ENCODE measurements at places on chromosomes 6 and 20.

GRCh38 chr20:34165018-34165619, 53.1 kb upstream of the EIF2S2 start:
- no peak for DNase-seq

- DNase-seq, result no peak
Measured at GRCh38 chr20:54200487-54201267, 7.2 kb upstream of the PFDN4 start.

GRCh38 chr6:13053006-13053461, 275.3 kb downstream of the TBC1D7 start:
- no peak for DNase-seq

GRCh38 chr6:5869261-5869660, 137.5 kb downstream of the NRN1 start:
- DNase-seq, result no peak

- DNase-seq, result no peak
Measured at GRCh38 chr6:16265351-16266341, 27.3 kb downstream of the GMPR start.

DNA sequence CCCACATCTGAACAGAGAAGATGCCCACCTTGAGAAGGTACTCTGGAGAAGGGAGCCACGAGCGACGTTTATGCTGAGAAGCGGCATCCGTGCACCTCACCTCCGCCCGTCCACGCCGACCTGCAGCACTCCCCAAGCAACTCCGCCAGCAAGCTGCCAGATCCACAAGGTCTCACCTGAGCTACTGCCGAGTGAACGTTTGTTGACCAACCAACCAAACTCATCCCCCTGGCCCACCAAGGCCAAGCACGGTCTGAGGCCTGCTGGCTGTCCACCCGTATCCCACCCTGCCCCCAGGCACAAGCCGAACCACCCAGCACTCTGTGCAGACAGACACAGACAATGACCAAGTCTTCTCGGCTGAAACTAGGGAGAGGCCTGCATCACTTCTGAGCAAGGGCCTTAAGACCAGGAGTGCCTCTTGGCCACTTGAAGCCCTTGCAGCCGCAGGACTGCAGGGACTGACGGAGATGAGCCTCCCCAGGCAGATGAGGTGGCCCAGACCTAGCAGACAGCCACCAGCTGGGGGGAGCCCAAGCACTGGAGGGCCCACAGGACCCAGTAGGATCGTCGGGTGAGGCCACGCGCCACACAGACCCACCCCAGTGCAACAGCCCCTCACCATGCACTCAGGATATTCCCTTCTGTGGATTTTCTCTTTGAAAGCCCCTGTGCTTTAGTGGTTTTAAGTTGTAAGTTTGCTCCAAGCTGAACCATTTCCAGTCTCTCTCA, 12.1 kb downstream of the TAF4 start:
- no peak for DNase-seq

GRCh38 chr20:35663516-35664465, 909 bp downstream of the CPNE1 start:
- peak; percentile 34 for DNase-seq

DNA sequence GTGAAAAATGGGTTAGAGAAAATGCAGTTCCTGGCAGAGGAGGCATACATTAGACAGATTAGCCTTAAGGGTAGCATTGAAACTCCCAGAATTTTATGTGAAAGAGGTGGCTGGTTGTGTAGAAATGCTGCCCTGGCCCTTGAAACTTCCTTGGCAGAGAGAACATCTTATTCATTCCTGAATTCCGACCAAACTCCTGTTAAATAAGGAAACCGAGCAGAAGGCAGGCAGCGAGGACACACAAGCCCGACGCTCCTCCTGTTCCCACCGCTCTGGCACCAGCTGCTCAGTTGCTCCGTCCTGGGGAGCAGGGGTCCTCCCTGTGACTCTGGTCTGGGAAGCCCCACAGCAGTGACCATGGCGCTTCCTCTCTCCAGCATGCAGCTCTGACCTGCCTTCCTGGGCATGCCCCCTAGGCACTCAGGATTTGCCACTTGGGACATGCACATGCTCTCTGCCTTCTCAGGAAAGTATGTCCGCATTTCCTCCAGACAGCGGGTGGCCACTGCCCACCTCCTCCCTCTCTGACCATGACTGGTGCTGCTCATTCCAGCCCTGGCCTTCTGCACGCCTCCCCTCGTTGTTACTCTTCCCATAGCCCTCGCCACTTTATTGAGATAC, 35.2 kb upstream of the CLDN20 start:
- DNase-seq, result no peak

DNA sequence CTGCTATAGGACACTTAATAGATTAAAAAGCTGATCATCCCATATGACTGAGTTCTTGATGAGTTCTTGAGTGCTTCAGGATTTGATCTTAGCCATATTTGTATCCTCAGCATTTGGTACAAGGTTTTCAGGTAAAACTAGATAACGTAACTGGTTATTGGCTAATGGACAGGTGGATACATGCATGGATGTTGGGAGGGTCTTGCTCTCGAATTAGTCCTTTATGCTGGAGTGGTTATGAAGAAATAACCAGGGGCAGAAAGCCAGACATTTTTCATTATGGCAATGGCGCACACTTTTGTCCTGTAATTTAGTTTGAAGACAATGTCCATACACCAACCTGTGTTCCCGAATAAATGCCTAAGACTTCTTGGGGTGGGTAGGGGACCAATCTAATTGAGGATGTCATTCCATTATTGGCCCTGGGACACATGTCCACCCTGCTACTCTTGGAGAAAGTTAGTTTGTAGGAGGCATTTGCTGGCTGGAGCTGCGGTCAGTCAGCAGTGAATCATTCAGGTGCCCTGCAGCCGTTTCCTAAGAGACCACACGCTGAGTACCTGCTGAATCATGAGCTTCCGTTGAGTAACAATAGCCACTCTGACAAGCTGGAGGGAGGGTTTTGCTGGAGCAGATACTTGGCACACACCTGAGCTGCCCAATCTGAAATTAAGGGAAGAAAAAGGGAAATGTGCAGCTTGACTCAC, 194.4 kb downstream of the FOXA2 start:
- peak; percentile 70 for DNase-seq

DNA sequence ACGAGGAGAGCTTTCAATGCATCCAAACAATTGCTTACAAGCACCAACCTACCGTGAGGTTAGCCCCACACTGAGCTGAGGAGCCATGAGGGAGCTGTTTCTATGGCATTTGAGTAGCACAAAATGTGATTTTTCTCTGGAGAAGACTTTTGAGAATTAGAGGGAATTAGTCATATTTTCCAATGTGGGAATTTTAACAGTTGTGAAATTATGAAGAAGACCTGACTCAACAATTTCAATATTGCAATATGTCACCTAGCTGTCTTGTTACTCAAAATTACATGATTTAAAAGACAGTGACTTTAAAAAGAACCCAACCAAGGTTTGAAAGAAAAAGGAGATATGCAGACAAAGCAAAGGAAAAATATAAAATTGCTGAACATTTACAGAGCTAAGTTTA, 62.6 kb upstream of the LY86 start:
- no peak for DNase-seq

DNA sequence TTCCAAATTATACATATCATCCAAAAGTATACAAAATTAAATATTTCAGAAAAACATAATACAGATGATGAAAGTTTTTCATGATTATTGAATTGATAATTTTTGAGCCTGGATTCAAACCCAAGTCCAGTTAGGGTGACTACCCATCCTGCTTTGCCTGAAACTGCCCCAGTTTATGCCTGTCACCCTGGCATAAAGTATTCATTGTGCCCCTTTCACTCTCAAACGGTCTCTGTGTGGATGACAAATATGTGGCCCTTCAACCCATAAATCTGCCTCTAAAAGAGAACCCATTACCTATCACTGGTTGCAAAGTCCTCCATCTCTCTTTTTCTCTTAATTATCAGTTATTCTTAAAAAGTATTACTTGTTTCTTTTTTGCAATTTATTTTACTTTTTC, 553.7 kb upstream of the JARID2 start:
- no peak for DNase-seq

DNA sequence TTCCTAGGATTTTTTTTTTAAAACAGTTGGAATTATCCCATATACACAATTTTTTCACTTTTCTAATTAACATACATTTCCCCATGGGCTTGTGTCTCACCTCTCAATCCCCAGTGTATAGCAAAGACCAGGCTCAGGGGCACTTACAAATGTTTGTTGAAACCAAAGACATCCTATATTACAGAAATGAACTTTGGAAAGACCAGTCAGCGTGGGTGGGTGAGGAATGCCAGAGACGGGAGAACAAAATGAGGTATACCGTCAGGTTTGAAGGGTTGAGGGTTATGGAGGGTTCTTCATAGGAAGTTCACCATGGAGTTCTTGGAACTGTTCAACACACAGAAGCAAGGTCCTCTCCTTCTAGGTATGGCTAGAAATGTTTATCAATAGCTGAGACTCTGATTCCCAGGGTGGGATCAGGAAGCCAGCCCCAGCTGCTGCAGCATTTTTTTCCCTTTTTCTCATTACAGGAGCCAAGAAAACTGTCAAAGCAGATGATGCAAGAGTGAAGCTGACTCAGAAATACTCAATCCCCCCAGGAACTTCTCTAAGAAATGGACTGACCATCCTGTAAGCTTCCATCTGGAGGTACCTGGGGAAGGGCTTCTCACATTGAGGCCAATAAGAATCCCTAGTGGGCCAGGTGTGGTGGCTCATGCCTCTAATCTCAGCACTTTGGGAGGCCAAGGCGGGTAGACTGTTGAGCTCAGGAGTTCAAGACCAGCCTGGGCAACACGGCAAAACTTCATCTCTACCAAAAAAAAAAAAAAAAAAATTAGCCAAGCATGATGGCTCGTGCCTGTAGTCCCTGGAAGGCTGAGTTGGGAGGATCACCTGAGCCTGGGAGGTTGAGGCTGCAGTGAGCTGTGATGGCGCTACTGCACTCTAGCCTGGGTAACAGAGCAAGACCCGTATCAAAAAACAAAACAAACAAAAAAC, 15.9 kb upstream of the TBC1D20 start:
- no peak for DNase-seq

DNA sequence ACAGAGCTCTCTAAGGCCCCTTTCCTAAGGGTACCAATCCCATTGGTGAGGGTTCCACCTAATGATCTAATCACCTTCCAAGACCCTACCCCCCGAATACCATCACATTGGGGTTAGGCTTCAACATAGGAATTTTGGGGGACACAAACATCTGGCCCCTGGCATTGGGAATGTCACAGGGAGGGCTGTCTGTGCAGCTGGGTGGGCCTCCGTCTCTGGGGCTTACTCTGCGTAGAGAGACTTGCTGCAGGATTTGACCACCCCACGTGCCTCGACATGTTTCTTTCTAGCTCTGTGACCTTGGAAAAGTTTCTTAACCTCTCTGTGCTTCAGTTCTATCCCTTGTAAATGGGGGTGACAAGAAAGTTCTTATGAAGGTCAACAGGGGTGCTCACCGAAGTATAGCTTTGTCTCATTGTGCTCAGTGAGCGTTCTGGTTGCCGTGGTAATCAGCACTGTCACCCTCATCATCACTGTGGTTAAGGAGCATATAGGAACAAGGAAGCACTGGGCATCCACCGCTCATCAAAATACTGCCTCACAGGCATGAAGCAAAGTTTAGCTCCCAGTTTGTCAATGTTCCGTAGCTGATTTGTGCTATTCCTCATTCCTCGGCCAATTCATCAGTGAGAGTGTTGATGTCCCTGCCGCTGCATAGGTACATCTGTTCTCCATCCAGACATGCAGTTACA, 152.8 kb downstream of the SYCP2 start:
- DNase-seq, result no peak

DNA sequence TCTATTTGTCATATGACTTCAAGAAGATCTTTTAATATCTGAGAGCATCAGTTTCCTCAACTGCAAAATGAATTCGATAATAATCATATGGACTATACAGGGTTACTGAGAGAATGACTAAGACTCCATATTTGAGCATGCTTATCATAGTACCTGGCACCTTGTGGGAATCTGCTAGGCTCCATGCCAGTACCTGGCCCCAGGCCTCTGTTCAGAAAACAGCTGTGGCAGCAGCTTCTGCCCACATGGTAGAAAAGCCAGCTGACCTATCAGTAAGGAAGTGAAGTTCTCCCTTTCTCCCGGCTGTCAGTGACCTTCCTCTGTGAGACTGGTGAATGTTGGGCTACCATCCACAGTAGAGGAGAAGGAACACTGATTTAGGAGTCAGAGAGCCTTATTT, 574.9 kb upstream of the CHD6 start:
- DNase-seq, result no peak

GRCh38 chr6:145214570-145214969, 520.8 kb downstream of the EPM2A start:
- DNase-seq, result peak; percentile 42

DNA sequence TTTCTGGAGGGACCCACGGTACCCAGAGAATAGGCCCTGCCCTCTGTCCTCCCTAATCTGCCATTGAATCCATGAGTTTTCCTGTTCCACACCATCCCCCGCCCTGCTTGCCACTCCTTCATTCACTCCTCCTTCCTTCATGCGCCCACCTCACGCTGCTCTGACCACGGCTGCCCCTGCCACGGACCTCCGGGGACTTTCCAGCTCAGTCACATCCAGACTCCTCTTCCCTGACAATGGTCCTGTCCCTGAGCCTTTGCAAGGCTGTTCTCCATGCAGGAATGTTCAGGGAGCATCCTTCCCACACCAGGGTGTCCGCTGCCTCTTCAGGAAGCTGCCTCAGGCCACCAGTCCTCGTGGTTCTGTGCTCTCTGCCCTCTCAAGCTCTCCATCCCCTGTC, 25.9 kb downstream of the GLP1R start:
- DNase-seq, result no peak

- DNase-seq, result no peak
Measured at GRCh38 chr20:33466303-33466646, 22.7 kb upstream of the SNTA1 start.

GRCh38 chr6:20533746-20534294, 437 bp upstream of the CDKAL1 start:
- DNase-seq, result no peak

- DNase-seq, result peak; percentile 21
Measured at GRCh38 chr20:20373091-20373571, 5.2 kb downstream of the INSM1 start.

DNA sequence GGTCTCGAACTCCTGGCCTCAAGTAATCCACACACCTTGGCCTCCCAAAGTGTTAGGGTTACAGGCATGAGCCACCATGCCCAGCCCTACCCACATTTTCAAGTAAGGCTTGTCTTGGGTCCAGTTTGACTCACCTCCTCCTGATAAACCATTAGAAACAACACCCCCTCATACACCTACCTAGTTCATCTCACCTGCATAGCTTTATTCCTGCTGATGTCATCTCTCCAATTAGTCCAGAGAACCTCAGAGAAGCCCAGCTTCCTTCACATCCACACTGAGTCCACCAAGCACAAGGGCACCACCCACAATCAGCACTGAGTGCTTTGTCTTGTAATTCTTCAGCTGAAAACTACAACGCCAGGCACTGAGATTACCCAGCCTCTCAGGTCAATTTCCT, 35.3 kb downstream of the KIF16B start:
- no peak for DNase-seq

Measured in ACHN (cell line).